ENCODE measurements at places on chromosomes 12 and 14.

GRCh38 chr14:67881225-67881624 lies 61.6 kb downstream of the RAD51B start:
- no peak for DNase-seq

- peak; percentile 10 for DNase-seq
These were observed 9.0 kb downstream of the RHOF start for GRCh38 chr12:121784460-121784859.

- DNase-seq: no peak
These were observed 21.4 kb downstream of the SLC6A13 start for GRCh38 chr12:241266-241665.

DNA sequence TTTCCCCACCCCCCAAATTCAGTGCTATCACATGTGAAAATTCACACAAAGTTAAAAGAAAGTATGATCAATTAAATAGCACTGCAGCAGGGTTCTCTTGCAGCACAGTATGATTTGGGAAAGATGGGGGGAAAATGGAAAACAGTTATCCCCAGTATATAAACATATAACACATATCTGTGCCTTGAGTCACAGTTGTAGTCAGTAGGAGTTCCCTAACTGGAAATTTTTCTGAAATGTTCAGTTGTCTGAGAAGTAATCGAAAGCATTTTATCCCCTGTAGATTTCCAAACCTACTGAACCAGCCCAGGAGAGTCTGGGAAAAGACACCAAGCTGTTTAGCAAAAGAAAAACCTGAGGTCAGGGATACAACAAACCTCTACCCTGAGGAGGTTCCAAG lies 47.0 kb downstream of the C12orf50 start:
- DNase-seq: no peak

DNA sequence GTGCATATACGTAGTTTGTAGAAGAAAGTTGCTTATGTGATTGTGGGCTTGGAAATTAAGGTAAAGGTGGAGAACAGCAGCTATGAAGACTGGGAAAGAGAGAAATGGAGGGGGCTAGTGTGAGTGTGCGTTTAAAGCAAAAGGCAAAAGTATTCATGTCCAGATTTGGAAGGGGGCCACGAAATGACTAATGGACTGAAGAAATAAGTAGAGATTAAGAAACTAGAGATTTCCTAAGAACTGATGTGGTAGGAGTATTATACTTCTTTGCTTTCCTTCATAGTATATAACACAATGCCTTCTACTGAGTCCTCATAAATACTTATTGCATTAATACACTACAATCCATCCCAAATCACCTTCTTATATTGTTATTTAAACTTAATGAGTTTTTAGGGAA lies 298.6 kb upstream of the NOVA1 start:
- no peak for DNase-seq

DNA sequence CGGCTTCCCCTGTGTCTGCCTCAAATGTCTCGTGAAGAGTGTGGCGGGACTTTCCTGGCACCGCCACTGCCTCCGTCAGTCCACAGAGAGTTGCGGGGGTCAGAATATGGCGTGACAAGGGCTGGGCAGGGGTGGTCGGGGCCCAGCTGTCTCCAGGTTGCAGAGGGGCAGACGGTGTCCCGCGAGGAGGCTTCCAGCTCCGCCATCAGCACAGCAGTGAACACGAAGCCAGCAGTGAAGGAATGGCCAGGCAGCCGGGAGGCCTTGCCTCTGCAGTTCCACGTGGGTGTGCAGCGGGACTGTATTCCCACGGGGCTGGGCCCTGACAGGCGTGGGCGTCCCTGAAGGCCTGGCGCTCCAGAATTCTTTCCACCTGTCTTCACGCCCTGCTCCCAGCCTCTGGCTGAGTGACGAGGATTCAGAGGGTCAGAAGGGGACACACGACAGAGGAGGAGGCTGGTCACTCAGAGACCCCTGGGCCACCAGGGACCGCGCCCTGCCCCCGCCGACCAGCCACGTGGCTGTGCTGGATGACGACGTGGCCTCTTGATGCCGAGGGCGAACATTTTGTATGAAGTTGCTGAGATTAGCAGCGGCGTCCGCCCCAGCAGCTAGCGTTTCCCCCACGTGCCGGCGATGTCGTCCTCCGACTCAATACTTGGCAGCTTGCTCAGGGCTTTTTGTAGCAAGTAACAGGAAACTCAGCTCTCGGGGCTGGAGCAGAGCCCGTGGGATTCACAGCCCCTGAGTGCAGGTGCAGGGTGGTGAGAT lies 25.0 kb upstream of the GALNT9 start:
- DNase-seq: no peak

GRCh38 chr12:48924617-48925303 lies 532 bp downstream of the FKBP11 start:
- DNase-seq: peak; percentile 82

DNA sequence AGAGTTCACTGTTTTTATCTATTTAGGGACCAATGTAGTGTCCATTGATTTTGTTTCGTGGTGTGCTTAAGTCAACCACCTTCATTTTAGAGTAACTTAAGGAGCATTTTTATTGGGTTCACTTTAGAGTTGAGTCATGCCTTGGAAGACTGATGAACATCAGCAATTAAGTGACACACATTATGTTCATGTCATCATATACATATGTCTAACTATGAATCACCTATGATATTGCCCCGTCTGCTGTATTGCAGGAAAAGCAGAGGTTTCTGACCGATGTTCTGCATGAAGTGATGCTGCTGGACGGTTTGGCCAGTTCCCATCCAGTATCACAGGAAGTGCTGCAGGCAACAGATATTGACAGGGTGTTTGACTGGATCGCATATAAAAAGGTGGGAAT lies 227.1 kb downstream of the TRHDE start:
- DNase-seq: no peak

DNA sequence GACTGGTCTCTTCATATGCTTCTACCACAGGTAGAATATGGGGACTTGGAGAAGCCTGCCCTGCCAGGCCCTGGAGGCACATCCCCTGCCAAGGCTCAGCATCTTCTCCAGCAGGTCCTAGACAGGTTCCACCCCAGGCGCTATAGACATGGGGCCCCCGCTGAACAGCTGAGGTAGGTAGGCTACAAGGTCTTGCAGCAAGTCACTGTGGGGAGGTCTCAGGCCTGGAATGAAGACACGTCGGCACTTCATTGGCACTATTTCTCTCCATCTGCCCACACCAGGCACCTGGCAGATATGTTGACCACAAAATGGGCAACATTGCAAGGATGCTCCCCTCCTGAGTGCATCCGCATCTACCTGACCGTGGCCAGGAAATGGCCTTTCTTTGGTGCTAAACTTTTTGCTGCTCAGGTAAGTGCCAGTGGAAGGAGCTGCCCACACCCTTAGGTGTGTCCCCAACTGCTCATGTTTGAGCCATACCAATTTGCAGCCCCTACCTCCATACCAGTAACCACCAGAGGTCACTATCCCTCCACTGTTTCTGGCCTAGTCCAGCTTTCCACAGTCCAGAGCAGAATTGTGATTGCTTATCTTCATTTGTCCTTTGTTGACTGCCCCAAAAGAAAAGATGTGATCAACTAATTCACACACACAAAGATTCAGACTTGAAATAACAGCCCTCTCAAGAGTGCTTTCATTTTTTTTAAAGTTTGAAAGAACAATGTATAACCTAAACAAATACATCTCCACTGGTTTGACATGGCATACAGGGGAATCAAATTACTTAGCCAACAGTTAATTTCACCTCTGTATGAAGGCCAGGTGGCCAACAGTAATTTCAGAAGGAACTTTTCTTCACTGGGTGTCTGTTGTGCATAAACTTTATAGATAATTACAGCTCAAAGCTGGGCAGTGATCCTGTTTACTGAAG lies 16.1 kb downstream of the PIGH start:
- peak; percentile 44 for DNase-seq

- DNase-seq: no peak
These were observed 311.8 kb upstream of the TMTC1 start for GRCh38 chr12:30095511-30095910.

Measured in CD4-positive, alpha-beta T cell treated with Interleukin-6 for 4 hours (primary cell).